Mononuclear cell (primary cell): ENCODE measurements at places on chromosomes 7 and 10. TPM values are rescaled to one million over a fixed set of nuclear protein-coding genes. Genes with fewer than 3 reads are reported as not detected.

The PPP1R3C gene
- 0.21 TPM for total RNA-seq

The ACTL6B gene
- total RNA-seq: not detected

The EIF4EBP2 gene
- total RNA-seq: 29.8 TPM

The ENTPD1 gene
- total RNA-seq: 30.1 TPM

The SORCS3 gene
- 2.5 TPM for total RNA-seq

The BHLHA15 gene
- total RNA-seq: not detected

The MYL7 gene
- not detected for total RNA-seq

The SLC26A5 gene
- not detected for total RNA-seq

The ANKRD61 gene
- not detected for total RNA-seq

The GLI3 gene
- 0.10 TPM for total RNA-seq

The ZNF32 gene
- total RNA-seq: 19.7 TPM

The TYW1B gene
- 3.3 TPM for total RNA-seq

The PAOX gene
- total RNA-seq: 1.9 TPM

The PDLIM1 gene
- 19.9 TPM for total RNA-seq

The KCTD7 gene
- 8.7 TPM for total RNA-seq

The FAM25G gene
- total RNA-seq: not detected

The CLDN4 gene
- 0.10 TPM for total RNA-seq

The KLF14 gene
- total RNA-seq: under 0.01 TPM

The DOCK1 gene
- 0.42 TPM for total RNA-seq

The COBL gene
- total RNA-seq: 0.10 TPM

The CNPY1 gene
- total RNA-seq: not detected

The HOXA7 gene
- 0.10 TPM for total RNA-seq

The RAMP3 gene
- 0.31 TPM for total RNA-seq

The WASHC2C gene
- total RNA-seq: 45.4 TPM

The PWWP2B gene
- total RNA-seq: 17.9 TPM

The KLF6 gene
- total RNA-seq: 606 TPM

The GPC2 gene
- 2.3 TPM for total RNA-seq

The IFIT1 gene
- 5.9 TPM for total RNA-seq

The CHAT gene
- not detected for total RNA-seq

The PCLO gene
- total RNA-seq: not detected

The SMKR1 gene
- 0.31 TPM for total RNA-seq

The NPSR1 gene
- not detected for total RNA-seq

The PDE6C gene
- total RNA-seq: not detected

The LRRC18 gene
- not detected for total RNA-seq

The TUBB8 gene
- total RNA-seq: 0.21 TPM

The CAPZA2 gene
- 201 TPM for total RNA-seq

The NAT16 gene
- not detected for total RNA-seq

The COL1A2 gene
- total RNA-seq: 0.52 TPM

The ACSM6 gene
- total RNA-seq: not detected

The CHRM2 gene
- under 0.01 TPM for total RNA-seq

The PLEKHS1 gene
- total RNA-seq: 0.21 TPM

The MALRD1 gene
- total RNA-seq: not detected
